ENCODE measurements at places on chromosomes 3 and 15.

DNA sequence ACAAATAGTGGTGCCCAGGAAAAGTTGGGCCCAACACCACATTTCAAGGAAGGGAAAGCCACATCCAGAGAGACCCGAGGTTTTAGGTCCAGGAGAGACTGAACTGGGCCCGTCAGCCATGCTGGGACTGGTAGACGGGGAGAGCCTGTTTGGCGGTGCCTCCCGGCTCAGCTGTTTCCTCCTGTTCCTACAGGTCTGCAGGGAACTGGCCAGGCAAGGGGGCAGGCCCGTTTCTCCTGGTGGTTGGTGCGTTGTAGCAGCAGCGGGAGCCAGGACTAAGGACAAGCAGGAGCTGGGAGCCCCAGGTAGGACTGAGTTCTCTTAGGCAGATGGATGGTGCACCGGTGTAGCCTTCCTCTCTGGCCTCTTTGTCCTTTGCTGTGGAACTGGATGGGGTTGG is 3.9 kb downstream of the PRKCD start:
- DNase-seq = no peak

DNA sequence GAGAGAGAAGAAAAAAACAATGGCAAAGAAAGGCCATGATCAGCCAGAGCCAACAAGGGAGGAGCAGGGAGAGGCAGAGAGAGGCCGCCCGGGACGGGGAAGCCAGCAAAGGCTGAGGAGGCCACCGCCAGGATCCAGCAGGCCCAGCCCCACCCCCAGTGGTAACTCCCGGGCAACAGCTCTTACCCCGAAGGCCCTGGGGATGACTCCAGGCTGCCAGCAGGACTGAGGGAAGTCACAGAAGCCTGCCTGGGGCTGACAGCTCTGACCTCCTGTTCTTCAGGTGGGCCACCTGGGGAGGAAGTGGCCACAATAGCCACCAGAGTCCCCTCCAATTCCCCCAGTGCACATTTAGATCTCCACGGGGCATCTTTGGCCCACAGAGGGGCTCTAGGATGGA is 184.3 kb upstream of the LINGO1 start:
- DNase-seq = no peak

- DNase-seq = no peak
Observed at GRCh38 chr3:49470714-49471420, 800 bp downstream of the DAG1 start.

- no peak for DNase-seq
Observed at GRCh38 chr15:99502182-99502581, 63.6 kb upstream of the MEF2A start.

GRCh38 chr15:64678126-64678819 is 97.1 kb downstream of the RBPMS2 start:
- DNase-seq = no peak

- no peak for DNase-seq
Observed at GRCh38 chr3:110583373-110583935, 488.2 kb upstream of the NECTIN3 start.

- no peak for DNase-seq
Observed at GRCh38 chr15:65189102-65189740, 4.1 kb upstream of the CLPX start.
